ENCODE measurements at places on chromosomes 16 and 17.

GRCh38 chr16:3266873-3267537 is 10.6 kb upstream of the MEFV start:
- no peak for DNase-seq

DNA sequence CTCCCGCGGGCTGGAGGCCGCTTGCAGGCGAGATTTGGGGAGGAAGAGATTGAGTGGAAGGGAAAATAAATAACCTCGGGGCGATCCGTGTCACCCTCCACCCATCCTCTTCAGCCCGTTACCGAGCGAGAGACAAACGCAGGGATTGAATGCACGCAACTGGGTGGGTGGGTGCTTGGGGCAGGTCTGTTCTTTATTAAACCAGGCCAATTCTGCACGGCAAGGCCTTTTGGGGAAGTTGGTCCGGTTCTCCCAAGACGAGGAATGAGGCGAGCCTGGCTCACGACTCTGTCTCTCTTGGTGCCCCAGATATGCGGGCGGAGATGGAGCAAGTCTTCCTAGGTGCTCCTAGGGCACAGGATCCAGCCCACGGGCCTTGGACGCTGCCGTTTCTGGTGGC is 396 bp upstream of the HOXB7 start:
- no peak for DNase-seq

- DNase-seq, result no peak
Measured at GRCh38 chr16:23501291-23501690, 9.0 kb downstream of the GGA2 start.

- DNase-seq, result no peak
Measured at GRCh38 chr17:37476431-37477120, 13.1 kb upstream of the DUSP14 start.

GRCh38 chr16:591231-591630 is 1.4 kb downstream of the RAB40C start:
- no peak for DNase-seq

GRCh38 chr17:80212109-80212508 is 8.0 kb downstream of the SGSH start:
- no peak for DNase-seq

GRCh38 chr17:78491236-78492115 is 85.7 kb downstream of the DNAH17 start:
- DNase-seq, result no peak

DNA sequence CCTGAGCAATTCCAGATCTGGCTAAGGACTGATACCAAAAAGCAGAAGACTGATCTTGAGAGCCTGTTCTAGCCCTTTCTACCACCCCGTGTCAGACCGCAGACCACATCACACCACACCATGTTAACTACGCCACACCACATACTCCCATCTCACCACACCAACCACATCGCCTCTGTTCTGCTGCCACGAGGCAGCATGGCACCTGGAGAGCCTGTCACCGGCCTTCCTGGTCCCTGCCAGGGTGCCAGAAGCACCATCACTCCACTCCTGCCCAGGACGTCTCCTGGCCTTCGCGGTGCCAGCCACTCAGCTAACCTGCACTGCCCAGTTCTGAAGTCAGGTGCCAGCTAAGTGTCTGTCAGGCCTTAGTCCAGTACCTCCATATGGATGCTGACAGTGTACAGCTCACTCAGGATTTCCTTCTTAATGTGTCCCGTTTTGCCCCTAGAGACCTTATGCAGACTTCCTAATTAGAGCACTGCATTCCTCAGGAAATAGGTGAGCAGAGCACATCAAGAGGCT is 37.2 kb upstream of the BCAR1 start:
- peak; percentile 63 for DNase-seq

DNA sequence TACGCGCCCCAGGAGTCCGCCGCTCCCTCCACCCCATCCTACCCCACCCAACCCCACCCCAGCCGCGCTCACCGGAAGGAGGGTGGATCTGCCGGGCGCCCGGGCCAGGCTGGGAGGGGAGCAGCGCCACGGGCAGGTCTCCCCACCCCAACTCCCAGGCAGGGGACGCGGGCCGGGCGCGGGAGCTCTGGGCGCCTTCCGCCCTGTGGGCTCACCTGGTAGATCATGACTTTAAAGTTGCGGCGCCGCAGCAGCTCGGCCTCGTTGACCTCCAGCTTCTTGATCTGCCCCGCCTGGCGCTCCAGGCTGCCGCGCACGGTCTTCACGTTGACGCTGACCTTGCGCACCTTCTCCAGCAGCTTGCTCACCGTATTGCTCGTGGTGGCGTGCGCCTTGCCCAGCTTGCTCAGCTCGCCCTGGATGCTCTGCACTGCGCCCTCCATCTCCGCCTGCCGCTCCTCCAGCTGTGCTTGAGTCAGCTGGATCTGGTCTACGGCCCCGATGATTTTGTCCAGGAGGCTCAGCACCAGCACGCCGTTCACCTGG is 571 bp downstream of the CAVIN1 start:
- no peak for DNase-seq

DNA sequence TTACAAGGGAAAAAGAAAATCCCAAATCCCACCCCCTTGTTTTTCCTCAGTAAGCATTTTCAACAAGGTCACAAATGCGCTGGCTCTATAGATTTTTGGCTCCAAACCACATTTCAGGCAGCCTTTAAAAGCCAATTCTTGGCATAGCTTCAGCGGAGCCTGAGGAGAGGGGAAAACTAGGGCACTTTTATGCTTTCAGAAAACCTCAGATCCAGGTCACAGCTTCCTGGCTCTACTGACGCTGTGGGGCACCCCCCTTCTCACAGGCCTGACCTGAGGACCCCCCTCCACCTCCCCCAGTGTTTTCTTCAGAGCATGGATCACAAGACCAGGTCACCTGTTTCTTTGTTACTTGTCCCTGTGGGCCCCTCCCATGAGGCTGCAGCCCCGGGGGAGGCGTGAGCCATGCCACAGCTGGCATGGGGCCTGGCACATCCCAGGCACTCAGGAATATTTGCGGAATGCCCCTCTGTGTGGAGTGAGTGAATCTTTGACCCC is 30.1 kb upstream of the MTSS2 start:
- DNase-seq, result no peak

DNA sequence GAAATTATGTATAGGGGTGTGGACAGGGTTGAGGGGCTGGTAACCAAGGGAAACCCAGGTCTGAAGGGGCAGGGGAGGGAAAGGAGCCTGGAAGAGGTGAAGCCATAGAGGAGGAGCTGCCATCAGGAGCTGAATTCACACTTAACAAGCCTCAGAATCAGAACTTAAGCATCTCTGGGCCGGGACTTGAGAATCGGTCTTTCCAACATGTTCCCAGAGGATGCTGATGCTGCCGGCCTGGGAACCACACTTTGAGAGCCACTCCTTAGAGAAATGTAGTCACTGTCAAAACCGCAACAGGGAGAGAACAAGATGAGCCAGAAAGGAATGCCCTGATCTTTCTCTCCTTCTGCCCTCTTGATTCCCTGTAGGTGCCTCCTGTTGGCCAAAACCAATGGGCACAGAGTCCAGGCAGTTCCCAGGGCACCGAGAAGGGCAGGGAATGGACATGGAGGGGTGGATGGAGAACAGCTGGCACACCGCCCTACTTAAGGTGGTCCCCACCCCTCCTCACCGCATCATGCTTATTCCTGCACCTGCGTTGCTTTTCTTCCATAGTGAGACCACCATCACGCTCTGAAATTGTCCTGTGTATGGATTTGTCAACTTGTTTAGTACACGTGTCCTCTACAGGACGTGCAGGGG is 88.5 kb downstream of the GSG1L start:
- DNase-seq, result no peak

DNA sequence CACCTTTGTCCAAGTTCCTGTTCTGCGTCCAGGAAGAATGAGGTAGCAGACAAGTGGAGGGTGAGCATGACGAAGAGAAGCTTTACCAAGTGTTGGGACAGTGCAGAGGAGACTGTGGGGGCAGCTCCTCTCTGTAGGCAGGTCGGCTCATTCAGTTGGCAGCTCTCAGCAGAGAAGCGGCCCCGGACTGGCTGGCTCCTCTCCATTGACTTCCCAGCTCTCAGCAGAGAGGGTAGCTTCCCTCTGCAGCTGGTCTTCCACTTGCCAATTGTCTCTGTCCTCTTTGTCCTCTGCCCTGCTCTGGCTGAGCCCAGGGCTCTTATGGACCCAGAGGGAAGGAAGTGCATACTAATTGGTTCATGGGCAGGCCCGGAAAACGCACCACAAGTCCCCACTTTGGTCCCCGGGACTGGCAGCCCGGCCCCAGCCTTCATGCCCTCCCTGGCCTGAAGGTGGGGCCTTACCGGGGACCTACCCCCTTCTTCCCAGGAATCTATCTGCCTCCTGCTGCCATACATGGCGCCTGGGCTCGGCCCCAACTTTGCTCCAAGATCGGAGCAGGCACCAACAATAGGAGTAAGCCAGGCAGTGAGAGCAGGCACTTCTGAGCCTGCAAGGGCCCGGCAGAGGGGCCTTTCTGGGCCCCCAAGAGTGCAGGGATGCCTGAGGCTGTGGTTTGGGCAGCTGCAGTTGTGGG is 10.1 kb downstream of the KCTD5 start:
- no peak for DNase-seq

GRCh38 chr17:15418781-15419180 is 48.6 kb downstream of the CDRT4 start:
- DNase-seq, result no peak

- no peak for DNase-seq
Measured at GRCh38 chr17:62045109-62045508, 20.0 kb downstream of the MED13 start.

DNA sequence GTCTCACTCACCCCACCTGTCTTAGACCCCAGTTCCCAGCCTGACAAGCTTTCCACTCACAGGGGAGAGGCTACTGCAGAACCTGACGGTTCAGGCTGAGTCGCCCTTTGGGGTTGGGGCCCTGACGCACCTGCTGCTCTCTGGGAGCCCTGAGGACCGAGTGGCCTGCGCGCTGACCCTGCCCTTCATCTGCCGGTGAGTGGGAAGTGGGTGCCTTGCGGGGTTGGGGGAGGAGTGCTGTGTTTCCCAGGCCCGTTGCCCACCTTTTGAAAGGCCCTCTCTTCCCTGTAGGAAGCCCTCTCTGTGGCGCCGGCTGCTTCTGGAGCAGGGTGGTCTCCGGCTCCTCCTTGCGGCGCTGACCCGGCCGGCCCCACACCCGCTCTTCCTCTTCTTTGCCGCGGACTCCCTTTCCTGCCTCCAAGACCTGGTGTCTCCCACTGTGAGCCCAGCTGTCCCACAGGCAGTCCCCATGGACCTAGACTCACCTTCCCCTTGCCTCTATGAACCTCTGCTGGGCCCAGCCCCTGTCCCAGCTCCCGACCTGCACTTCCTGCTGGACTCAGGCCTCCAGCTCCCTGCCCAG is 6.1 kb upstream of the TGFB1I1 start:
- DNase-seq, result no peak

- no peak for DNase-seq
Measured at GRCh38 chr17:81178136-81179091, 12.4 kb upstream of the AATK start.

DNA sequence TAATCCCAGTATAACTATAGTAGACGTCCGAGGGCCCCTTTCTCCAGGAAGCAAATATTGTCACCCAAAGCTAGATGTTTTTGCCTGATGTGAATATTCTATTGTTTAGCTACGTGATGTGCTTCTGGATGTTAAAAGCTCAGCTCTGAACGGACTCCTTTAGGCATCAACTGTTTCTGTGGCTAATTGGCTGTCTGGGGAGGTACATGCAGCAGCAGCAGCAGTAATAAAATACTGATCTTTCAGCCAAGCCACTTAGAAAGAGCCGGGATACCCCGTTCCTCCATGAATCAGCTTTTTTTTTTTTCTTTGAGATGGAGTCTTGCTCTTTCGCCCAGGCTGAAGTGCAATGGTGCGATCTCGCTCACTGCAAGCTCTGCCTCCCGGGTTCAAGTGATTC is 43.0 kb downstream of the TRARG1 start:
- no peak for DNase-seq

GRCh38 chr16:569445-570254 is at the start of gene PIGQ:
Gene PIGQ, plus strand, starts transcription at chr16:569968. Its CDS starts 4,107 bp downstream, at chr16:574075.
- peak; percentile 29 for DNase-seq

- DNase-seq, result no peak
Measured at GRCh38 chr16:81321536-81321935, 6.8 kb downstream of the GAN start.

DNA sequence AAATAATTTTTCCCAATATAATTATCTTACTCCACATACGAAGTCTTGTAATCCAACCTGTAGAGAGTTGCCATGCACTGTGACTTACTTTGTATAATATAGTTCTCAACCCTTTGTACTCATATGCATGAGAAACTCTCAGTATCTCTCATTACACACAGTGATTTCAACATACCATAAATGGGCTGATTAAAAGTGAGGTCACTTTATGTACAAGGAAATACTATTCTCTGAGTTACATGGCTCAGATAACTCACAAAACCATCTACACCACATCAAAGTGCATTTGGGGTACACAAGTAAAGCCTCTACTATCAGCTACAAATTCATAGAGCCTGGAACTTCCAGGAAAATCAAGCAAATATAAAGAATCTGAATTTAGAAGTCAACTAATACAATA is 27.9 kb downstream of the SLFN12 start:
- no peak for DNase-seq

GRCh38 chr16:65059406-65059980 is 62.4 kb downstream of the CDH11 start:
- no peak for DNase-seq

GRCh38 chr17:36851250-36851649 is 86.0 kb upstream of the LHX1 start:
- DNase-seq, result no peak

DNA sequence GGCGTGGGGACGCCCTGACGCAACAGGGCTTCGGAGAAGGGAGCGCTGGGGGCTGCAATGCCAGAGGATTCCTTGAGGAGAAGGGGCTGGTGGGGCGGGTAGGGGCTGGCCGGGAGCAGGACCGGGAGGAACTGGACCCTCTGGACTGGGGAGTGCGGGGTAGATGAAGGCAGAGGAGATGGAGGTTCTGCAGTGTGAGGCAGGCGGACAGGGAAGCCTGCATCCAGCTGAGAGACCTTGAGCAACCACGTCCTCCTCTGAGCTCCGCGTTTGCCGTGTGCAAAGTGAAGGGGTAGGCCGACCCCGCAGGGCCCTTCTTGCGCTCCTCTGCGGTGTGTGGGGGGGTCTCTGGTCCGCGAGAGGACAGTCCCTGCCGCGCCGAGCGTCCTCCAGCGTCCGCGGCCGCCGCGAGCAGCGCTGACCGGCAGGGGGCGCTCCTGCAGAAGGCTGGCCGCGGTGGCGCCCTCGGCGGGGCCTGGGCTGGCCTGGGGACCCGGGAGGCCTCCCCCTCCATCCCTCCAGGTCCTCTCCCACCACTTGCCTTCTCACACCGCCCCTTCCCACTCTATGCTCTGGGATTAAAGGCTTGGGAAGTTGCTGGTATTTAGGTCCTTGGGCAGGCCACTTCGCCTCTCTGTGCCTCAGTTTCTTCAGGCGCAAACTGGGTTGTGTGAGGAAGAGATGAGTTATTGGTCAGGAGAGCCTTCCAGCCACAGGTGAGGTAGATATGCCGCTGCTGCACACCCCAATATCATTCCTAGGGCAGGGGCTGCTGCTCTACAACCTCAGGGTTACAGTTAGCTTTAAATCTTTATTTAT is 9.6 kb upstream of the WNT9B start:
- DNase-seq, result no peak

- no peak for DNase-seq
Measured at GRCh38 chr17:72735048-72735447, 357.4 kb downstream of the SLC39A11 start.

GRCh38 chr16:24834459-24835335 is 11.1 kb upstream of the SLC5A11 start:
- no peak for DNase-seq

Data from central memory CD8-positive, alpha-beta T cell (primary cell).